ENCODE measurements at places on chromosomes 4 and X.

GRCh38 chrX:138723301-138723700 lies 11.8 kb upstream of the FGF13 start:
- DNase-seq: no peak

DNA sequence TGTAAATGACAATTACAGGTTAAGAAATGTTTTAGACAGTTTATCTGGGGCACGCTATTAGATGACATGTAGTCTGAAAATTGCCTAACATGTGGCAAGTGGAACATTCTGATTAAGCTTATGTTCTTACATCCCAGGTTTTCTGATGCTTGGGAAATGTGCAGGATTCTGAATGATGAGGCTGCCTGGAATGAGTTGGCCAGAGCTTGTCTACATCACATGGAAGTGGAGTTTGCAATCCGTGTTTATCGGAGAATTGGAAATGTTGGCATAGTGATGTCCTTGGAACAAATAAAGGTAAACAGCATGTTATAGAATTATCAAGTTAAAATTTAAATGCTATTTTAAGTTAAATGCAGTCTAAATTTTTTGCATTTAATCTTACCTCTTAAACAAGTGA lies 49.3 kb downstream of the WDR19 start:
- no peak for DNase-seq

GRCh38 chr4:42671431-42672194 lies 14.7 kb upstream of the ATP8A1 start:
- DNase-seq: peak; percentile 16

DNA sequence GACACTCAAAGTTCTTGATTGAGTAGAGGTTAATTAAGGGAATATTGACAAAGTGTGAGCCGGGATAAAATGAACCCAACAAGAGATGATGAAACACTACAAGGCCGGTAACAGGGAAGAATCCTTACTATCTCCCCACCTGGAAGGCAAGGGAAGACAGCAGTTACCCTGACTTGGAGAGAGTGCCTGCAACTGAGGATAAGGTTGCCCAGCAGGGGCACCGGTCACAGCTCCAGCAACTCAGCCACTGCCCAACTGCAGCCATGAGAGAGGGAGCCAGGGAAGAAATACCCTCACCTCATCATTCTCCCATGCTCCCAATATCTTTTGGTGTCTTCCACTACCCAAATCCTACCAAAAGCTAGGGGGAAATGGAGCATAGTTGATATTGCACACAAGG lies 212.7 kb downstream of the KCTD8 start:
- DNase-seq: no peak

GRCh38 chrX:134933911-134934310 lies 56.9 kb upstream of the SMIM10 start:
- no peak for DNase-seq

DNA sequence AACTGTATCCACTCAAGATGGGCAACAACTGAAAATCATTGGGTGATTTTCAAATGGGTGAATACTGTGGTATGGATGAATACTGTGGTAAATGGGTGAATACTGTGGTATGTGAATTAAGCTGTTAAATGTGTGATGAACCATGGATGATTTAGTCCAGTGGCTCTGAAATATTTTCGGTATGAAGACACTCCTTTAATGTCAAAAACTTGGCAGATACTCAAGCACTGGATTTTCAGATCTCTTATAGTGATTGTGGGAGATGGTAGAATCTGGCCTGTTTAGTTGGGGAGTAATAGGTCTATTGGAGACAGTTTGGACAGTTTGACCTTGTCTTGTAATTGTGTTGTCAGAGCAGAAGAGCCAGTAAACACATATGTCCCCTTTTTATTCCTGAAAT lies 45.7 kb downstream of the SSX7 start:
- no peak for DNase-seq

DNA sequence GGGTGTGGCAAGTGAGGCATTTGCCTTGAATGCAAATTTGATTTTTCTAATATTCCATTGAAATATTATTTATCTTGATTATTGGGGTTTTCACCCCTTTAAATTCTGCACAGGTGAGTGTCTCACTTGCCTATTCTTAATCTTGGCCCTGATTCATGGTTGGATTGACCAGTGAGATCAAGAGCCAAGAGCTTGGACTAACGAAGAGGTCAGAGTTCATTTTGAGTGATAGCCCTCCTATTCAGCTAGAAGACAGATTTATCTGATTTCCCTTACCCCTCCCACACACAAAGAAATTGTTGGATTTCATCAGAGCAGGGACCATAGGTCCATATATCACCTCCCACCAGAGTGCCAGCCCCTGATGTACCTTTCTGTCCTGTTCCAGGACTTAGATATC lies 11.6 kb upstream of the ACOT9 start:
- no peak for DNase-seq

DNA sequence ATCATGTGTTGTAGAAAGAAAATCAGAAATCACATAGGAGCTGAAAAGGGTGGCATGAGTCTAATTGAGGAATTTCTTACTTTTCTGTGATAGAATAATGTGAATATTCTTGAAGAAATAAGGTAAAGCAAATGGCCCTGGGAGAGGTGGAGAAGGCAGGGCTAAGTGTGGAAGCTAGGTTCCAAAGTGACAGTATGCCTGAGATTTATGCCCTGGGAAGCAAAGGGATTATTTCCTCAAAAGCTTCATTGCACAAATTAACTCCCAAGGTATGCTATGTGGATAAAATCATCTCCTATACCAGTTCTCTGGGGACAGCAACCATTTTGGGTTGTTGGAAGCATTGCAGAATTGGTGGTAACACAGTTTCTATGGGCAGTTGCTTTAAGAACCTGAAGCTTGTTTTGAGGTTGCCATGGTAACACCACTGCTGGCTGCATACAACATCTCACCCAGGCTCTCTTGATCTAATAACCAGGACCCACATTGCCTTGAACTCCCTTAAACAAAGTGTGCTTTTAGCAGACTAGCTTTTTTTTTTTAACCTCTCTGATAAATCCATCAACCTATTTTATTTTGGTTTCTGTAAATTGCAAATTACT lies 21.0 kb downstream of the MAOA start:
- no peak for DNase-seq

- no peak for DNase-seq
These were observed 685 bp upstream of the NDNF start for GRCh38 chr4:121073004-121073435.

DNA sequence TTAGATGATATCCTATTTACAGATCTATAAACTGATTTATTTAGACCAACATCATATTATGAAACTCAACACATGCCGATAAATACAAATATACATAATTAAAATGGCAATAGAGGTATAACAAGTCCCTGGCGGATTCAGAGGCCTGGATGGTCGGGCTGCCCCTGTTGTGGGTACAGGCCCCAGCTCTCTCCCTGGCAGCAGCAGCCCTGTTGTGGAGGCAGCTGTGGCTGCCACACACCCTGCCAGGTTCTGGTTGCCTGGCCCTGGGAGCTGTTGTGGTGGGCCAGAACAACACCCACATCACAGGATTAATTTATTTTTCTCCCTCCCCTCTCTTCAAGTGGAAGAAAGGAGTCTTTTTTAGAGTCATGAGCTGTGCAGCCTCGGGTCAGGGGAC lies 12.1 kb upstream of the TCEAL2 start:
- no peak for DNase-seq

GRCh38 chr4:10096201-10096977 lies 20.2 kb downstream of the WDR1 start:
- DNase-seq: peak; percentile 62

DNA sequence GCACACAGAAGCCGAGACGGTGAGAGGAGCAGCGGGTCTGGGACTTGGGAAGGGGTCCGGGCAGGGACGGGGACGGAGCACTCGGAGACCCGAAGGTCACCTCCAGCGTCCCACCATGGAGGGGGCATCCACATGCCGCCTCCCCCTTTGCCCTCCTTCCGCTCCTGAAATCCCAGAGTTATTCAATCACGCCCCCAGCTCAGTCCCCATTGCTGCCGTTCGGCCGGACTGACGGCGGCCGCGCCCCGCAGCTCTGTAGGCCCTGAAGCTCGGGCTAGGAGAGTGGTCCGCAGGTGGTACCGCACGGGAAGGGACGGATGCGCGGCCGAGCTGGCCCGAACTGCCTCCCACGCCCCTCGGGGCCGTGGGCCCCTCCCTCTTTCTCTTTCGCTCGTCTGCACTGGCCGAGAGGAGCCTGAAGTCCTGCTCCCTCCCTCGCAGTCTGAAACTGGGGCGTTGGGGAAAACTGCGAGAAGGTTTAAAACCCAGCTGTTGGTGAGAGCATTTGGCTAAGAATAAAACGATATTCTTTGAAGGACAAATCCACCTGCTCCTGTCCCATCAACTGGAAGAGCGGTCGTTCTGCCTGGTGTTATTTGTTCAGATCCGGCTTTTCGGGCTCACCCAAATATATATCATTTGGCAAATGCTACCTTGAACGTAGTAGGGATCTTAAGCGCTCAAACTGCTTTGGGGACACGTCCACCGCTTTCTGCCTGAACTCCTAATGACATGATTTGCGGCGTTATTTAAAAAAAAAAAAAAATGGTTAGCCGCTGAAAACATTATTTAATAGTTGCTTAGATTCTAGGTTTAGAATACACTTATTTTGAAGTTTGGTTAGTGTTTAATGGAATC lies 719 bp downstream of the USO1 start:
- peak; percentile 24 for DNase-seq

- no peak for DNase-seq
These were observed 34.7 kb downstream of the ERVMER34-1 start for GRCh38 chr4:52716364-52717151.

DNA sequence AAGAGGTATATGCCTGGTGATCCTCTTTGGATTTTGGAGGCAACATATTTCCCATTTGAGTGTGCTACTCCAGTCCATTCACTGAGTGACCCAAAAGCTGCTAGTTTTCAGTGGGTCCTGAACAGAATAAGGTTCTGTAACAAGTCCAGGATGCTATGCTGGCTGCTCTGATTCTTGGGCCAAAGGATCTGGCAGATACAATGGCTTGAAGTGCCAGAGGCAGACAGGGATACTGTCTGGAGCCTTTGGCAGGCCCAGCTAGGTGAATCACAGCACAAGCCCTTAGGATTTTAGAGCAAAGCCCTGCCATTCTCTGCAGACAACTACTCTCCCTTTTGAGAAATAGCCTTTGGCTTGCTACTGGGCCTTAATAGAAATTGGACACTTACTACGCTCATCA lies 40.6 kb downstream of the DCHS2 start:
- DNase-seq: no peak

GRCh38 chr4:126992910-126993309 lies 639.8 kb upstream of the INTU start:
- DNase-seq: no peak

GRCh38 chr4:85761803-85762528 lies 287.0 kb downstream of the ARHGAP24 start:
- DNase-seq: no peak

- DNase-seq: peak; percentile 5
These were observed 219.7 kb downstream of the DCLK2 start for GRCh38 chr4:150297861-150298474.

DNA sequence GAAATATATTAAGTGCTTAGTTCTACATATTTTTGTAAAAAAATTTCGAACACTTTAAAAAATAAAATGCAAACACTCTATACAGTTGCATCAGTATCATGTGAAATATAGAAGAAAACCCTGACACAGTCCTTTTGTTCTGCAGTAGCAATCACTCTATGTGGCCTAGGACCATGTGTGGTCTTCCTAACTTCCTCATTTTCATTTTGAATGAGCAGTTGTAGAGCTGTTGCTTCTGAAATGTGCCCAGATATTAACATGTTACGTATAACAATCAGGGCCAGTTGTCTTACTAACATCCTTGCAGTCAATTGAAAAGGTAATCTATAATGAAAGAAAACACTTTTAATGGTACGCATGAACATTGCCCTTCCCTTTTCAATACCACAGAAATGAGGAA lies 107.9 kb downstream of the ZNF827 start:
- DNase-seq: no peak

DNA sequence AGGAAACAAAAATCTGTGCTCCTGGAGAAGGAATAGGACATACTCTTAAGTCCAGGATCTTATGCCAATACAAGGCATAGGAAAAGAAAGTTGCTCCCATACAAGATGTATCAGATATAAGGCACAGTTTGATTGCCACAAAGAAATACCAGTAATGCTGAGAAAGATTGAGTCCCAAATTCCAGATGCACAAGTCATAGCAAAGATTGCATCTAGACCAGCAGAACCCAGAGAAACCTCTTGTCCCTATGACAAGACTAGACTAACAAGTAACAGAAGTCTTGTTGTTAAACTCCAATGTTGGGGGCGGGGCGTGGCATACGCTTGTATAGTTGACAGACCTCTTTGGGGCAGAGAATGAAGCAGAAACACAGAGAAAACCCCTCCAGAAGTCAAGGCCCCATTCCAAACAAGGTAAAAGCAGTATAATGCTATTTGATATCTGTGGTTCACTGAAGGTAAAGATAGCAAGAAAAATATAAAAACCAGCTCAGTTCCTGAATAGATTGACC lies 671.5 kb upstream of the GRIA3 start:
- no peak for DNase-seq

DNA sequence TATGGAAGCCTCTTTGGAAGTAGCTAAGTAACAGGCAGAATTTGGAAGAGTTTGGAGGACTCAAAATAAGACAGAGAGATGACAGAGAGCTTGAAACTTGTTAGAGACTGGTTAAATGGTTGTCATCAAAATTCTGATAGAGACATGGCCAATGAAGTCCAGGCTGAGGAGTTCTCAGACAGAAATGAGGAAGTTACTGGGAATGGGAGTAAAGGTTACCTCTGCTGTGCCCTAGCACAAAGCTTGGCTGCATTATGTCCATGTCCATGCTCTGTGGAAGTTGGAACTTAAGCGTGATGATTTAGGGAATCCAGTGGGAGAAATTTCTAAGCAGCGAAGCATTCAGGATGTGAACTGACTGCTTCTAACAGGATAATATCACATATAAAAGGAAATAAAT lies 146.2 kb upstream of the NDST4 start:
- no peak for DNase-seq

DNA sequence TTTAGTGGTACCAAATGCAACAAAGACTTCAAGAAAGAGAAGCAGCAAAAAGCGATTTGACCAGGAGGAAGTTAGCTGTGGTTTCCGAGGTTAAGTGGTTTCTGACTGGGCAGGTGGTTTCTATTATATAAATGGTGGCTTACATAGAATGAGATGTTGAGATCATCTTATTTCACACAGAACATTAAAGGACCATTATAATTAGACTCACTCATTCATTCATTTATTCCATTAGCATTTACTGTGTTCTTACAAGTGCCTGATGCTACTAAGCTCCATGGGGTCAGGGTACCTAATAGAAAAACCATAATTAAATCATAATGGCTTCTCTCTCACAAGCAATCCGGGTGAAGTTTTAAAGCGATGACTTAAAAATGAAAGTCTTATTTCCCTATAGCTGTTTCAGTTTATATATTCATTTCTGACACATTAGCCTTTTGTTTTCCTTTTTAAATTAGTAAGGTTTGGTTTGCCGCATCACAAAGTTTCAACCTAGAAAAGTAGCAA lies 10.6 kb downstream of the TSPAN6 start:
- no peak for DNase-seq

GRCh38 chr4:161546902-161547301 lies 616.9 kb downstream of the FSTL5 start:
- DNase-seq: no peak

DNA sequence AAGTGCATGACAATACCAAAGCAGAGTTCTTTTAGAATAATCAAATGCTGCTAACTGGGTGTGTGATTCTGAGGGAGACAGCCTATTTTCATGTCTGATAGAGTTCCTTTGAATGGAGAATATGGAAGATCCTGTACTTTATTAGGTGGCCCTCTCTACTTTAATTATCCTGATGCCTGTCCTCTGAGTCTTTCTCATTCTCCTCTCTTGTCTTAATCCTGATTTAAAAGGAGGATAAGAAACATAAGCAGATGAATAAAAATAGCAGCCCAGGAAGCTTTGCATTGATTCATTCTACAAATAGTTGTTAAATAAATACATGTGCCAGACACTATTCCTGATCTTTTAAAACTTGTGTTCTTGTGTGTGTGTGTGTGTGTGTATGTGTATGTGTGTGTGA lies 387.3 kb downstream of the SPRY1 start:
- DNase-seq: no peak

Data from activated T-cell treated with anti-CD3 and anti-CD28 coated beads for 1 hour (primary cell).